ENCODE measurements at places on chromosomes 1 and 21. TPM values are rescaled to one million over a fixed set of nuclear protein-coding genes. Genes with fewer than 3 reads are reported as not detected.

NUF2 gene
- total RNA-seq: 57.3 TPM

C1orf141 gene
- total RNA-seq: not detected

NMNAT2 gene
- total RNA-seq: not detected

TSPEAR gene
- total RNA-seq: not detected

PCP4 gene
- total RNA-seq: not detected

OR14K1 gene
- total RNA-seq: not detected

GRIK3 gene
- not detected for total RNA-seq

GPR61 gene
- 0.20 TPM for total RNA-seq

OR2AK2 gene
- not detected for total RNA-seq

TNFRSF4 gene
- 47.8 TPM for total RNA-seq

SPRR2F gene
- not detected for total RNA-seq

SPRR5 gene
- not detected for total RNA-seq

KCNE1 gene
- 0.32 TPM for total RNA-seq

GJB3 gene
- not detected for total RNA-seq

CD164L2 gene
- not detected for total RNA-seq

FCGR2B gene
- 0.11 TPM for total RNA-seq

RAP1A gene
- total RNA-seq: 142 TPM

KCNJ6 gene
- not detected for total RNA-seq

SIKE1 gene
- 59.3 TPM for total RNA-seq

CHRM3 gene
- total RNA-seq: not detected

NFIA gene
- total RNA-seq: 0.16 TPM

ACOT7 gene
- 95.3 TPM for total RNA-seq

HCRTR1 gene
- total RNA-seq: not detected

AGPAT3 gene
- total RNA-seq: 127 TPM

TFAP2E gene
- total RNA-seq: 0.73 TPM

All from T-helper 2 cell treated with Interferon-gamma antibody and Interleukin-4, amounts not matched to agents 100 ng/mL and 5 ng/mL, for 36 hours (primary cell).